Hematopoietic multipotent progenitor cell treated with erythropoietin and hydrocortisone succinate and interleukin-3 and kit ligand, for 15 days (in vitro differentiated cells): ENCODE measurements at places on chromosomes 12 and 14.

DNA sequence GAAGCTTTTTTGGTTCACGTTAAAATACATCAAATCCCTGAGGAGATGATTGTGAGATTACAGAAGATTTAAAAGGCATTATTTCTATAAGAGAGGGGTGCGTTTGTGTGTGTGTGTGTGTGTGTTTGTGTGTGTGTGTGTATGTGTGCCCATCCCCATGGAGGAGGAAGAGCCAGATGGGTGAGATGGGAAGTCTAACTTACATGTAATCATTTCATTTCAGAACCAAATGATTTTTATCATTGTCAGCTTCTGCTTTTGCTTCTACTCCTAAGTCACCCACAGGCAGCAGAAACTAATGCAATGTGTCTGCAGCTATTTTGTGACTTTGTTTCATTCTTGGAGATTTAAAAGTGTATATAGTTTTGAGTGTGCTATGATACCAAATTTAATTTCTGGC lies 68.7 kb downstream of the SLC4A8 start:
- no peak for DNase-seq

GRCh38 chr12:68222326-68222725 lies 3.3 kb downstream of the IL26 start:
- no peak for DNase-seq

- DNase-seq, result no peak
These were observed 11.8 kb upstream of the ABCD4 start for GRCh38 chr14:74314576-74314975.

DNA sequence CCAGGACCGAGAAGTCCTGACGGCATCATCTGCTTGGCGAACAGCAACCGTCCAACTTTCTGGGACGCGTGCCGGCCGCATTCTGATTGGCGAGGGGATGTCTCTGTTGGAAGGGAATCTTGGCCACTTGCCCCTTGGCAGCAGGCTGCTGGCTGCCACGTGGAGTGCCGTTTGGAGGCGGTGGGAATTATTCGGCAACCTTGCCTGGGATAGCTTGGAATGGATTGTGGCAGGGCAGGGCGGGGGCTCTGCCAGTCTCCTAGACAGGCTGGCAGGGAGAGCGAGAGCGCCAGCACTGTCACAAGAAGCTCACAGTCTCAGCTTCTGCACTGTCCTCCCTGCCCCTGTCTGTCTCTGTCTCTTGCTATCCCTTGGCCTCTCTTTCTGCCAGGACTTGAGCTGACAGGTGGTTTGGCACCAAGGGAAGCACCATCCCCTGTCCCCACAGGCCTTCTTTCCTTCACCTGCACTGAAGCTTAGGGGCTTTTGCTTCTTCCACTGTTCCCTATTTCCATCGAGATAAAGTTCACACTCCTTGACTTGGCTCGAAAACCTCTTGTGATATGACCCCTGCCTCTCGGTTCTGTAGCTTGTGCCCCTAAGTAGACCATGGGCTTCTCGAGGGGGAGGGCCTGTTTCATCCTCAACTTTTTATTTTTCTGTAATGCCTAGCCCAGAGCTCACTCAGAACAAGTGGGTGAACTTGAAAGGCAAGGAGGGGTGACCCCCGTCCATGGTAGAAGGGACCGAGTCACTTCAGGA lies 201.9 kb downstream of the PHETA1 start:
- DNase-seq, result no peak

GRCh38 chr12:38708466-38708865 lies 196.9 kb downstream of the CPNE8 start:
- DNase-seq, result no peak

DNA sequence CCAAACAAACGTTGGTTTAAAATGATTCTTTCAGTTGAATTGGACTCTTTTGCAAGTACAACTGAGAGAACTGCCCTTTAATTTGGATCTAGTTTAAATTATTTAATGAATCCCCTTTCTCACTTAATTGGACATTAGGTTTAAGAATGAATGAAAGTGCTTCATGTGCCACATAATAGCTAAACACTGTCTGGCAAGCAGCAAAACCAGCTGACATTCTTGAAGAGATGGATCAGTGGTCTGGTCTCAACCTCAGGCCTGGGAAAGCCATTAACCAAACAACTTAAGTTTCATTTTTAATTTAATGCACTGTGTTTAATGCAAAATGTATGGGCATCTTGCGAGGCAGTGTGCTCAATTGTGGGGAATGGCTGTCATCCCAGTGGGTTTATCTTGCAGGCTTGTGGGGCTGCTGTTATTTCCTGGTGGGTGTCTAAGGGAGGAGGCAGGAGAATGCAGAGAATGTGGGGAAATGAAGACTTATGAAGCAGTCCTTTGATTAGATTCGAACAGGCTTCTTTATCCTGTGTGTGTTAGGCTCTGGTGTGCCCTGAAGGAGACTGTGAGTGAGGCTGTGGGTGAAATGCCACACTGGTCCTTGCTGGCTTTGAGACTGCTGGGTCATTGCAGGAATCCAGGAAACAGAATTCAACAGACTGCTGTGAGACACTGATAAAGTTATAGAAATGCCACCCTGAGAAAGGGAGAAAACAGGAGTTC lies 144.1 kb upstream of the PELI2 start:
- no peak for DNase-seq

DNA sequence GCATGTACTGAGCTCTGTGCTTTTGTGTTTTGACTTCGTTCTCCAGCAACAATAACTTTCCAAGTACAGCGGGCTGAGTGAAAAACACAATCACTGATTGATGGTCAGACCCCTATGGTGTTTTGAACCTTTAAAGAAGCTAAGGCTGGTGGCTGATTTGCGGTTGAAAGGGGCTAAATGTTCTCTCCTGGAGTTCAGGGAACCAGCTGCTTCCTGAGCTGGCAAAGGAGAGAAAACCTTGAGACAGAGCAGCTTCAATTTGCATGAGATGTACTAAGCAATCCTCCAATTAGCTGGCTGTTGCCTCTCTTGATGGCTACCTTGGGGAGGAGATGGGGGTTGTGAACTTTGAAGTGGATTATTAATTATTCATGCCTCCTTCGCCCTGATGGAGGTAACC lies 546.7 kb upstream of the SEL1L start:
- no peak for DNase-seq

- DNase-seq, result no peak
These were observed 197.0 kb downstream of the TMTC2 start for GRCh38 chr12:82883394-82884355.

GRCh38 chr14:101875727-101876554 lies 88.4 kb upstream of the DYNC1H1 start:
- no peak for DNase-seq

GRCh38 chr12:23611320-23611719 lies 338.1 kb downstream of the SOX5 start:
- no peak for DNase-seq

DNA sequence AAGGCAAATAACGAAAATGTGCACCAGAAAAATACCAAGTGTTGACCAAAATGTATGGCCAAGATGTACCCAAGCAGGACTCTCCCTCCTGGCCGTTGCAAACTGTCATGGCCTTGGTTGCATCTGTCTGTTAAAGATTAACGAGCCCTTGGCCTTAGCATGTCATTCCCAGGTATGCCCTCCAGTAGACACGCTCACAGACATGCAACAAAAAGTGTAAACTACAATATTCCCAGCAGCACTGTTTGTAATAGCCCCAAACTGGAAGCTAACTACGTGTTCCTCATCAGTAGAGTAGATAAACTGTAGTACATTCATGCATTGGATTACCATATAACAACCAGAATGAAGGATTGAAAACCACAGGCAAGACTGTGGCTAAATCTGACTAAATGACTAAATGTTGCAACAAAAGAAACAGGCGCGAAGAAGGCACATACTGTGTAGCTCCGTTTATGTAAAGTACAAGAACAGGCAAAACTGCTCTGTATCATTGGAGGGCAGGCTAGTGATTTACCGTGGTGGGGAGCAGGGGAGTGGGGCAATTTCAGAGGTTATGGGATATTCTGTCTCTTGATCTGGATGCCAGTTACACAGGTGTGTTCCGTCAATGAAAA lies 232.8 kb upstream of the DIO3 start:
- DNase-seq, result no peak

DNA sequence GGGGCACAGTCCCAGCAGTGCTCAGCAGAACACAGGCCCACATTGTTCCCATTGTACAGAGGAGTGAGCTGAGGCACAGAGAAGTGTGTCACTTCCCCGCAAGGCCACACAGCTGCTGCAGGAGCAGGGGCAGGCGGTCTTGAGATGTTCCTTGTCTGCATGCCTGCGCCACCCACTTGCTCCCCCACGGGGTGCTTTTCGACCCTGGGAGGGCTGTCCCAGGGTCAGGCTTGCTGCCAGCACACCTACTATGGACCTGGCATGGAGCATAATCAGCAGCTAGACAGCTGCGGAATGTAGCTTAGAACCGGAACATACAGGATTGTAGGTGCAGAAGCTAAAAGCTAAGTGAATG lies 7.8 kb upstream of the EP400 start:
- no peak for DNase-seq

GRCh38 chr14:82896476-82896875 lies 1362.8 kb upstream of the SEL1L start:
- no peak for DNase-seq

- DNase-seq, result no peak
These were observed 819.2 kb downstream of the FSCB start for GRCh38 chr14:43687921-43688320.

- no peak for DNase-seq
These were observed 32.4 kb downstream of the FLVCR2 start for GRCh38 chr14:75610834-75611233.

DNA sequence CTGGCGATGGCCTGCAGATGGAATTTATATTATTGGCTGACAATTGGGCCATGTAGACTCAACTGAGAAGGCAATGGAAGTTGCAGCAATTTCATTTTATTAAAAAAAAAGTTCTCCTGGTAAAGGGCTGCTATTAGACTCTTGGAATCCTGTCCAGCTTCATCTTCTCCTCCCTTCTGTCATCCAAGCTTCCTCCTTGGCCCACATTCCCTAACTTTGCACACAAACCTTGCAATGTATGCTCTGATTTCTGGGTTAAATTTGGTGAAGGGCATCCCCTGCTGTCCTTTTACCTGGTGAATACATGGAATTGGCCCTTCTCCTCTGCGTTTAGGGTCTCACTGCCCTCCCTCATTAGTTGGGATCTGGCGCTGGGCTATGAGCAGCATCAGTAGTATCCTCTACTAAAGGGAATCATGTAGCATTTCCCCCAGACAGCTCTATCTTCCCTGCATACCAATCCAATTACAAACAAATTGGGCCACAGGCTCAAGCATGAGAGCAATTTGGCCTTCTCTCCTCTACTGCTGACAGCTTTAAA lies 336.9 kb downstream of the BMP4 start:
- no peak for DNase-seq

DNA sequence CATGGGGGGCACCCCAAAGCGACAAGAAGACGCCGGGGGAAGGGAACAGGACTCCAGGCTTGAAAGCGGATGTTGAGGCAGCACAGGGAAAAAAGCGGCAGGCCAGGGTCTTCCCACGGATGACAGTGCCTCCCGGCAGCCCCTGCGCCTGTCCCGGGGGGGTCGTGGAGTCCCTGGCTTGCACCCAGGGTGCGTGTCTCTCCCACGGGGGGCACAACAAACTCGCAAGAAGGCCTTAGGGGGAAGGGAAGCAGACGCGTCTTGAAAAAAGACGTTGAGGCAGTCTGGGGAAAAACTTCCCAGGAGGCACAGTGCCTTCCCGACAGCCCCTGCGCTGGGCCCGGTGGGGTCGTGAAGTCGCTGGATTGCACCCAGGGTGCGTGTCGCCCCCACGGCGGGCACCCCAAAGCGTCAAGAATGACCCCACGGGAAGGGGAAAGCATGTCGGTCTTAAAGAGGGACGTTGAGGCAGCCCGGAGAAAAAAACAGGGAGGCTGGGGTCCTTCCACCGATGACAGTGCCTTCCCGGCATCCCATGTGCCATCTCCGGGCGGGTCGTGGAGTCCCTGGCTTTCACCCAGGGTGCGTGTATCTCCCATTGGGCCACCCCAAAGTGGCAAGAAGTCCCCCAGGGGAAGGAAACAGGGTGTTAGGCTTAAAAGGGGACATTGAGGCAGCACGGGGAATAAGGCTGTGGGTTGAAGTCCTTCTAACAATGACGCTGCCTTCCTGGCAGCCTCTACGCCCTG lies 159.9 kb upstream of the ALG10B start:
- no peak for DNase-seq

- DNase-seq, result no peak
These were observed 2.3 kb upstream of the NAA30 start for GRCh38 chr14:57388067-57388466.

DNA sequence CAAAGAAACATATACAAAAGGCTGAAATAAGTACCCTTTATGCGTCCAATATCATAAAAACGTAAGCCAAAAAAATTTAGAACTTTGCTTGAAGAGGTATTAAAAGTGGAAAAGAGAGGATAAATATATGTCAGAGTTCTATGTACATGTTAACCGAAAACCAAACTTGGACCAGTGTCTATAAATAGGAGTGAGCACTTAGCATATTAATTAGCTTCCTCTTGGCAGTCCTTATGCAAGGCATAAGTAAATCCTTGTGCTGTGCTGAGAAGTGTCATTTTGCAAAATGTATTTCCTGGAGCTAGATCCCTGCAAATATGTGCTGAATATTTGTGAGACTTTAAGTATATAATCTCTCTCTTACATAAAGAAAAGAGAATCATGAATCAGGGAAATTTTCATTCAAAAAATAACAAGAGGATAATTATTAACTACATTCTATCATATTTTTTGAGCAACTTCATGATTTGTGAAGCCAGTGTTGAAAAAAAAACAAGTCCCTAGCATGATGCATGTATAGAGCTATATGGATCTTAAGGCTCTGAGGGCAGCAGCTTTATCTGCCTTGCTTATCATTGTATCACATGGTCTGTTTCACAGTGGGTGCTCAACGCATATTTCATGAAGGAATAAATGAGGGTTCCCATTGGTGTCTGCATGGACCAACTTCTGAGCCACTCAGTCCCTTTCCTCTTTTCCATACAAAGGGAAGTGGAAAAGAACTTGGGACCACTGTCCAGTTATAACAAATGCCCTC lies 326.1 kb downstream of the PDZRN4 start:
- DNase-seq, result no peak

- no peak for DNase-seq
These were observed 638.3 kb upstream of the TBX3 start for GRCh38 chr12:115322275-115322674.

DNA sequence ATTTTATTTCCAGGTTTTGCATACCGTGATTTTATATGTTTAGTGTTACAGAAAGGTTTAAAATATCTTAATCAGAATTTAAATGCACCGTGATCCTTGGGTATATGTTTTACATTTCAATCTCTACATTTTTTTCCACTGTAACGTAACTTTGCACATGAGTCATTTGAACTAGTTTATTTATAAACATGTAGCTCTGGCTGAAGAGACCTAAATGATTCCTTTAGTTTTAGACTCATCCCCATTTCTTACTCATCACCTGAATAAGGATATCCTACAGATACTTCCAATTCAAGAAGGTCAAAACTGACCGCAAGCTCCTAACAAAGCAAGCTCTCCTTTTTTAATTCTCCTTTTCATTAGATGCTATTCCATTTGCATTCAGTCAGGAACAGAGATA lies 42.7 kb upstream of the SLC6A15 start:
- no peak for DNase-seq

GRCh38 chr14:59301354-59301753 lies 112.9 kb downstream of the DAAM1 start:
- DNase-seq, result no peak

DNA sequence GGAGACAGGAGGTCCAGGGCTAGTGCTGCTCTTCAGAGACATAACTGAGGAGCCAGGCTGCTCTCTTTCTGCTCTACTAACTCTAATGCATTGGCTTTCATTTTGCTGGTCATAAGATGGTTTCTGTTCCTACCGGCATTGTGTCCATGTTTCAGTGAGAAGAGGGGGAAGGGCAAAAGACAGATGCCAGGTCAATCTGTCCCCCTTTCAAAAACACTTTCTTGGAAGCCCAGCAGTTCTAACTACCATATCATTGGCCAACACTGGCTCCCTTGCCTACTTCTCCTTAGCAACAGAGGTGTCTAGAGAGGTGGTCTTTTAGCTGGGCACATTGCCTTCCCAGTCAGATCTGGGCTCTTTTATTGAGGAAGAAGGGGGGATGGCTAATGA lies 63.9 kb downstream of the TGFB3 start:
- DNase-seq, result no peak
